Sciatic nerve (tissue), 2 donors: ENCODE measurements at places on chromosomes 7 and 10.

- DNase-seq, result no peak
These were observed 344.2 kb upstream of the MKI67 start for GRCh38 chr10:128470321-128470965.

GRCh38 chr7:137546671-137547070, 203.1 kb upstream of the PTN start:
- DNase-seq, result no peak

- DNase-seq, result no peak
These were observed 456.0 kb downstream of the SDK1 start for GRCh38 chr7:3757059-3757458.

DNA sequence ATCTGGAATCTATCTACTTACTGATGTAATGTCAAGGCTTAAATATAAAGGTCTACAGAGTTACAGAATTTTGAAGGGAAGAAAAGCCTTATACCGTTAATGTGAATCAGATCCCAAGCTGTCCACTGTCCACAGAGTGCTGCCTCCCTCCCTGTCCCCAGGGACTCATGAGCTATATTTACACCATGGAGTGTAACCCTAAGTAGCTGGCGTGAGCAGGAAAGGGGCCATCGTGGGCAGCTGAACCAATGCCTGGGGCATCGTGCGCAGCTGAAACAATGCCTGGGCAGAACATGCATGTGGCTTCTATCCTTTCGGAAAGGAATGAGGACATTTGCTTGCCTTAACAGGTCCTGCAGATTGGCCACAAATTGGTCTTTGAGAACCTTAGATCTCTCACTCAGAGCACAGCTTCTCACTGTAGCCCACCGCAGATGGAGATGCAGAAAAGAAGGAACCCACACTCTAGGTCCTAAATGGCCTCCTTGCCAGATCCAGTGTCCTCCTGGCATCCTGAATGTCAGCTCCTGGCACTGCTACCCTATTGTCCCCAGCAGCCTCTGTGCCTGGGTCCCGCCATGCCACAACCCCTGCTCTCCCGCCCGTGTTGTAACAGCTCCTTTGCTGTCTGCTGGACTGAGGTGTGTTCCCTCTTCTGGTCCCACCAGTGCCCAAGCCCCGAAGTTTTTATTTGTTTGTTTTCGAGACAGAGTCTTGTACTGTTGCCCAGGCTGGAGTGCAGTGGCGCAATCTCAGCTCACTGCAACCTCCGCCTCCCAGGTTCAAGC, 30.3 kb downstream of the CCDC3 start:
- no peak for DNase-seq

GRCh38 chr7:44541-44896, 147.9 kb upstream of the FAM20C start:
- peak; percentile 35 for DNase-seq

DNA sequence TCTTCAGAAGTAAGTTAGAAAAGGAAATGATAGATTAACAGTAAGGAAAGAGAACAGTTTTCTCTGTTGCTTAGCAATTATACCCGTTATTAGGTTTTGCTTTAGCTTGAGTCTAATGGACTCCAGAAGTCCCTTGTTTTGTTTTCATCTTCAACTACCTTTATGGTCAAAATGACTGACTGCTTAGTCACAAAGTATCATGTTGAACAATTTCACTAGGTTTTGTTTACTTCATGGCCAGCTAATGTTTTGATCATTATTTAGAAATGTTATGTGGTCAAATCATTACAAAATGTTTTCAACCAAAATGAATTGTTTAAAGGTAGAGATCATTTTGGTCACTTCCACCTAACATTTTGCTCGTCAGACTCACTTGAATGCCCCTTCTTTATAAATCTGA, 1.9 kb downstream of the UBN2 start:
- DNase-seq, result no peak

DNA sequence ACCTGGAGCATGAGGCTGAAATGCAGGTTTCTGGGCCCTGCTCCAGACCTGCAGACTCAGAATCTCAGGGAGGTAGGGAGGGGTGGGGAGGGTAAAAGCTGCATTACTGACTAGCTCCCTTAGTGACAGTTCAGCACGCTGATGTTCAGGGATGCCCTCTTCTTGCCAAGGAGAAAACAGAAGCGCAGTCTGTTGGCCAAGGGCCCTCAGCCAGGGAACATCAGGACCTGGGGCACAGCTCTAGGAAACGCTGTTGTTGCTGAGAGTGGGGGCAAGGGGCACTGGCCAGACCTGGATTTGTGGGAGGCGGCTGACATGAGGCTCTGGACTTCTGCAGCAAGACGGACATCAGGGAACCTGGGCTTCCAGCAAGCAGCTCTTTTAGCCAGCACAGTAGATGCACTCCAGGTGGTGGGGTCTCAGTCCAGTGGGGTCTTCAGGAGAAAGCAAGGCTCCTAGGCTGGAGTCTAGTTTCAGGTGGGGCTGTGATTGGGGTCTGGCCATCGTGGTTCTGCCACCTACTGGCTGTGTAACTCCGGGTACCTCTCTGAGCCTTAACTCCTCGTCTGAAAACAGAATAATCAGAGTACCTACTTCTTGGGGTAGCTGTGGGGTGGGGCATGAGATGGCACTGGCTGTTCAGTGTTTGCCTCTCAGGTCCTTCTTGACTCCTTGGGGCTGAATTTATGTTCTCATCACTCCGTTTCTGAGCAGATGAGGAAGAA, 72.9 kb upstream of the PRLHR start:
- no peak for DNase-seq

- no peak for DNase-seq
These were observed 240.1 kb downstream of the SFMBT2 start for GRCh38 chr10:7170626-7171322.

- DNase-seq, result no peak
These were observed 737.5 kb downstream of the PCDH15 start for GRCh38 chr10:54063514-54063913.

- peak; percentile 73 for DNase-seq
These were observed 1.9 kb downstream of the SLC29A4 start for GRCh38 chr7:5284304-5285281.

GRCh38 chr10:100349087-100349486, 2.1 kb downstream of the SCD start:
- DNase-seq, result no peak

DNA sequence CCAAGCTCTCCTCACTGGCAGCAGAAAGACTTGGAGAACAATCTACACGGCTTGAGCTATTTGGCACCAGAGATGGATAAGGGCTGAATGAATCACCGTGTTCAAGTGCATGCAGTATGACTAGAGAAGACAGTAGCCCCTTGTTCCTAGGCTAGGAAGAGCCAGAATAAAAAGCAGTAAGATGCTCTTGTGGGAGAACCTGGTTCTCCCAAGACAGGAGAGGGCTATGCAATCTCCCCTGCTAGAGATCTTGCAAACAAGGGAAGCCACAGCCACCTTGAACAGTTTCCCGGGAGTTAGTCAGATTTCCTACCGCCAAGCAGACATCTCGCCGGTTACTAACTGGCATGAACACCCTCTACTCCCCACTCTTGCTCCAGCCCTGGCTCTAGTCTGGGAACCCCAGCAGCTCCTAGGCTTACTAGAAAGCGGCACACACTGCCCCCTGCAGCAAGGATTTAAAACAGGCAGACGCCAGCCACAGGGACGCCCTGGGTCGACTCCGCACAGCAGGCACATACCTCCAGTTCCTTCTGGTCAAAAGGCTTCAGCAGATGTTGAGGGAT, 107.3 kb downstream of the SMURF1 start:
- no peak for DNase-seq

GRCh38 chr10:132571650-132572544, 34.3 kb downstream of the INPP5A start:
- no peak for DNase-seq
